ENCODE measurements at places on chromosomes 6 and 20. TPM values are rescaled to one million over a fixed set of nuclear protein-coding genes. Genes with fewer than 3 reads are reported as not detected.

HEY2 gene
- total RNA-seq, result not detected

RSPO3 gene
- not detected for total RNA-seq

FGD2 gene
- 4.9 TPM for total RNA-seq

MCHR2 gene
- total RNA-seq, result not detected

BHLHE23 gene
- not detected for total RNA-seq

SYCP2 gene
- total RNA-seq, result 7.9 TPM

DSTN gene
- 109 TPM for total RNA-seq

VWA7 gene
- total RNA-seq, result 12.2 TPM

RIN2 gene
- total RNA-seq, result not detected

PAQR8 gene
- 14.1 TPM for total RNA-seq

COL12A1 gene
- total RNA-seq, result not detected

SMLR1 gene
- total RNA-seq, result not detected
